ENCODE measurements at places on chromosomes 6 and 20.
A peak's percentile ranks its signal among the peaks of the same experiment; 100 is the strongest.

GRCh38 chr6:154962753-154963152 is 32.4 kb upstream of the TIAM2 start:
- DNase-seq = peak; percentile 78

GRCh38 chr6:132675002-132675401 is 16.0 kb upstream of the TAAR1 start:
- no peak for DNase-seq

- DNase-seq = no peak
Observed at GRCh38 chr6:71153755-71154325, 134.8 kb upstream of the OGFRL1 start.

- DNase-seq = no peak
Observed at GRCh38 chr20:17430125-17430950, 100.8 kb downstream of the BFSP1 start.

DNA sequence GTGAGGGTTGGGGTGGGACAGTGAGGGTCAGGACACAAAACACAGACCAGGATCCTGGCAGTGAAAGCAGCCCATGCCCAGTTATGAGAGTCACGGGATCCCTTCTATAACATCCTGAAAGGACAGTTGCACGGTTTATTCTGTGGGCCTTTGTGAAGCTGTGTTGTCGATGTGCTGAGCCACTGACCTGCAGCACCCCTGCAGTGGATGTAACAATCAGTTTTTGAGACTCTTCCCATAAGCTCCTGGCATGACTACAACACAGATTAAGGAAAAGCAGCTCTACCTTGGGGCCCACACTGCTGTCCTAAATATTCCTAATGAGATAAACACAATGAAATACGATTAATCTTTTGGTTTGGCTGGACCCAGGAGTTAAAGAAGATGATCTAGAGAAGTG is 3.7 kb downstream of the PYGB start:
- no peak for DNase-seq

DNA sequence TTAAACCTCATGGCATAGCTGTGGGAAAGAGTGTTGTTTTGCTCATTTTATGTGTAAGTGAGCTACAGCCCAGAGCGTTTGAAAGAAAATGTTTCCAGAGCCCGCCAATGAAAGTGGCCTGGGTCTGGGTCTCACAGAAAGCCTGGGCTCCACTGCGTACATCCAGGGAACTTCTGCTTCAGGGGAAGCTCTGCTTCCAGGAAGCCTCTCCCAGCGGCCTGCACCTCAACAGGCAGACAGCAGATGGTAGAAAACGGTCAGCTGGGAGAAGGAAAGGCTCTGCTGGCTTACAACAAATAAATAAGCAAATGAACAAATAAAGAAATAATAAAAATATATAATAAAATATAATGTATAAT is 270.5 kb upstream of the SUPT3H start:
- DNase-seq = no peak

DNA sequence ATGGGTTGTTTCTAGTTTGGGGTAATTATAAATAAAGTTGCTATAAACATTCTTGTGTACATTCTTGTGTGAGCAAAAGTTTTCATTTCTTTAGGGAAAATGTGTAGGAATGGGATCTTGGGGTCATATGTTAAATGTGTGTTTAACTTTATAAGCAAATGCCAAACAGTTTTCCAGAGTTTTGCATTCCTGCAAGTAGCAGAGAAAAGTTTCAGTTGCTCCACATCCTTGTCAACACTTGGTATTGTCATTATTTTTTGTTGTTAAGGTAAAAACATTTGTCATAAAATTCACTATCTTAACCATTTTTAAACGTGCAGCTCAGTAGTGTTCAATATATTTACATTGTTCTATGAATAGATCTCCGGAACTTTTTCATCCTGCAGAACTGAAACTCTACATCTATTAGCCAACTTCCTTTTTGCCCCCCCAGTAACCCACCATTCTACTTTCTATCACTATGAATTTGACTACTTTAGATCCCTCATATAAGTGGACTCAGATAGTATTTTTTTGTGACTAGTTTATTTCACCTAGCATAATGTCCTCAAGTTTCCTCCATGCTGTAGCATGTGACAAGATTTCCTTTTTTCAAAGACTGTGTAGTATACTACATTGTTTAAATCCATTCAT is 48.4 kb downstream of the PHACTR2 start:
- no peak for DNase-seq

- peak; percentile 59 for DNase-seq
Observed at GRCh38 chr6:105769197-105769596, 316.9 kb upstream of the PRDM1 start.

DNA sequence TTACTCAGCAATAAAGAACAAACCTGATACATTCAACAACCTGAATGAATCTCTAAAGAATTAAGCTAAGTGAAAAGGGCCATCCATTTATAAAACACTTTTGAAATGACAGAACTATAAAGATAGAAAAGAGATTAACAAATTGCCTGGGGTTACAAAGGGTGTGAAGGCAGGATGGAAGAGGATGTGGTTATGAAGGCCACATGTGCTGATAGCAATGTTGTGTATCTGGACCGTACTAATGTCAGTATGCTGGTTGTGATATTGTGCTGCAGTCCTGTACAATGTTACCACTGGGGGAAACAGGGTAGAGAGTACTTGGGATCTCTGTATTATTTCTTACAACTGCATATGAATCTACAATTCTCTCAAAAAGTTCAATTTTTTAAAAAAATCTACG is 36.4 kb downstream of the ELOVL5 start:
- DNase-seq = peak; percentile 42

GRCh38 chr6:139251045-139251690 is 40.6 kb downstream of the TXLNB start:
- no peak for DNase-seq

DNA sequence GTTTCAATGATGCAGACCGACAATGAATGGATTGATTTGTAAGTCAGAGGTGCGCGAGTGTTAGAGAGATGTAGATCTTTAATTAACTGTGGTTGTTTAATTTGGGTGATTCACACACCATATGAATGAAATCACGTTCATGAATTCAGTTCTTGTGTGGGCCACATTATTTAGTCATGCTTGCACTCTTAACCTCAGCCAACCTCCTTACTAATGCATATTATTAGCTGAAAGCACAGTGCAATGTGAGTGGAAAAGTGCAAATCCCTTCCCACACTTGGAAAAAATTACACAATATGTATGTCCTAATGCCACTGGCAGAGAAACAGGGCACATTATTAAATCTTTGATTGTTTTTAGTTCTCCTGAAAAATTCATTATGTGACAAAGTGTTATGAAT is 512.5 kb downstream of the BCKDHB start:
- peak; percentile 74 for DNase-seq

GRCh38 chr20:41228858-41229257 is 88.7 kb downstream of the ZHX3 start:
- DNase-seq = peak; percentile 35

DNA sequence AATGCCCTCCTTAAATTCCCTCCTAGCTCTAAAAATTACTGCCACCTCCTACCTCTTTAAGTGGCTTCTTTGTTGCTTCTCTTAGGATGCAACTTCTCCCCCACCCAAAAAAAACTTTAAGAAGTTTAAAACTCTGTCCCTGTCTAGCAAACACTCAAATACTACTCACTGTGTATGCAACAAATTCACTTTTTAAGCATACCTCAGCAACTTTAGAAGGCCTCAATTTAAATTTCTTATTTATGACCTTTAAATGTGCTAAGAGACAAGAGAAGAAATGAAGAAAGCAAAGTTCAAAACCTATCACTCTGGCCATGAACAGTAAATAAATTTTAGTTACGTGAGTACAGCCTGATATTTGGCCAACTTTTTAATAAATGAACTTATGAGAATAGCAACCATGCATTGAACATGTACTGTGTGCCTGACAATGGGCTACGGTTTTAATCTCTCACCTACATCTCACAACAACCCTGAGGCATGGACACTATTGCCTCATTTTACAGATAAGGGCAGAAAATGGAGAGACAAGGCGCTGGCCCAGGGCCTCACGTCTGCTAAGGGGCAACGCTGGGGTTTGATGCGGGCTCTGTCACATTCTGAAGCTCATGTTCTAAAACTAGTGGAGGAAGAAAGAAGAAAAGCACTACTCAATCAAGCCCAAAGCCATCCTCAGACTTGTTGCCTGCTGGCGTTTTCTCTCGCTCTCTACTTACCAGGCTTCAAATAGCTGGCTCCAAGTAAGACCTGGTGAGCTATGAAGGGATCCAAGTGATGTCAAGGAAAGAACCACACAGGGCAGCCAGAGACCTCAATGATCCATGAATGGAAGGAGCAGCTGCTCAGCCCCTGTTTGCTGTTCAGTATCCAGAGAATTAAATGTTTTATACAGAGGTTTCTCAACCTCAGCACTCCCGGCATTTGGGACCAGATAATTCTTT is 99.8 kb downstream of the TBC1D7 start:
- no peak for DNase-seq

GRCh38 chr6:20182926-20183521 is 29.2 kb downstream of the MBOAT1 start:
- peak; percentile 24 for DNase-seq

Measured in EH (cell line).